Activated CD4-positive, alpha-beta T cell treated with anti-CD3 and anti-CD28 coated beads for 48 hours (primary cell): ENCODE measurements at places on chromosomes 6 and 20.

DNA sequence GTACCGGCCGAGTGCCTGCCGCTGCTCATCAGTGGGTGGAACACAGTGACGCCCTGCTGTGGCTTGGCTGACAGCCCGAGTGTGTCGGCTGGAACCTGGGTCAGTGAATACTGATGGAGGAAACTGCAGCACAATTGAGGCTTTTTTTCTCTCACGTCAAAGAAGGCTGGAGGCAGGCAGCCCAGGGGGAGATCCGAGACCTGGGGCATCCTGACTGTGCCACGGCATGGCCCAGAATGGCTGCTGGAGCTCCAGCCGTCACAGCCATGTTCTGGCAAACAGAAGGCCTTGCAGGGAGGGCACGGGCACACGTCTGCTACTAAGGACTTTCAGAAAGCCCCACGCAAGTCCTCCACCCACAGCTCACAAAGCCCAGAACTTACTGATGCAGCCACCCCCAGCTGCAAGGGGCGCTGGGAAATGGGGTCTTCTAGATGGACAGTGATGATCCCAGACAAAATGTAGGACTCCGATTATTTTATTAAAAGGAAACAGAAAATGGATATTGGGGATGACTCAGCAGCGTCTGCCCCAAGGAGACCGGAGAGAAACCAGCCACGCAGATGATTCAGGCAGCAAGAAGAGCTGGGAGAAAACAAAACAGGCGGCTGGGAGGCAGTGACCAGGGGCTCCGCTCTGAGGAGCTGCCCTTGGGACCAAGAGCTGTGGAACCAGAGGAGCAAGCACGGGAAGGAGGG, 140.0 kb downstream of the TAF4 start:
- DNase-seq, result no peak

GRCh38 chr6:55379895-55380294, 52.6 kb downstream of the GFRAL start:
- DNase-seq, result no peak

DNA sequence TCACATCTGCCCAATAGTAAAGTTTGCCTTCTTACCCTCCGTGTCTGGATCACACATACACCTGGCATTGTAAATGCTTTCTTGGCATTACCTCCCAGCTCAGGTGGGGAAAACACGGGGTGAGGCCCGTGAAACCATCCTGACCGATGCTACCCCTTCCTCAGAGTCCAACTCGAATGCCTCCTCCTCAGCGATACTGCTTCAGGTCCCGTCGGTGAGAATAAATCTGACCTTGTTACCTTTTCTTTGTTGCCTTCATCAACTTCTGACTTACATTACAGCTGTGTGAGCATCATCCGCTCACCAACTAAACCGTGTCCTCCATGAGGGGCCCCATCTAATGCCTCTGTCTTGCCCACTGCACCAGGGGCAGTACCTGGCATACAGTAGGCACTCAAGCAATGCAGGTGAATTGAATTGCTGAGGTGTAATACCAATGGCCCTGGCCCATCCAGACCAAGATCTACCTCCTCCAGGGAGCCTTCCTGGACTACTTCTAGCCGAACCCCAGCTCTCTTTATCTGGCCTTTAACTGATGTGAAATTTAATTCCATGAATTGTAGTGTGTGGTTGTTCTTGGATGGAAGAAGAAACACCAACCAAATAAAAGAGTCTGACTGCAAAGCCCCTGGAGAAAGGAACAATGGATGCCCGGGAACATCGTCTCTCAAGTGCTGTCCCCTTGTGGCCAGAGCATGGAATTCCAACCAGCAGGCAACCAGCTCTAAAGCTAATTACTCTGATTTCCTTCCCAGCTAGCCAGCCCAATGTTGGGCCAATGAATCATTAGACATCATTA, 141.5 kb downstream of the ANKRD60 start:
- peak; percentile 38 for DNase-seq

DNA sequence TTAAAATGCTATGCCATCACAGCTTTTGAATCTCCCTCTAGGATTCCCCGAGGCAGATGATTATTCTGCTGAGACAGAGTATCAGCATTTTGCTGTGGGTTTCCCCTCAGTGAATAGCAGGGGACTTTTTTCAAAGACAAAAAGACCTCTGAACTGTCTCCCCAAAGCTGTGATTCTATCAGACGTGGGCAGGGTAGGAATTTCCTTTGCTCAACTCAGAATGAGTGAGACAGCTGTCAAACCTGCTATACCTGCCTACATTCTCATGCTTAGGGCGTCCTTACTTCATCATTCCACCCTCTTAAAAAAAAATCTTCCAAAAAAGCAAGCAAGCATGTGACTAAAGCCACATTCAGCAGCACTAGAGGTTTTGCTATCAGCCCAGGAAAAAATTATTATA, 147.6 kb upstream of the FAM83B start:
- DNase-seq, result no peak

DNA sequence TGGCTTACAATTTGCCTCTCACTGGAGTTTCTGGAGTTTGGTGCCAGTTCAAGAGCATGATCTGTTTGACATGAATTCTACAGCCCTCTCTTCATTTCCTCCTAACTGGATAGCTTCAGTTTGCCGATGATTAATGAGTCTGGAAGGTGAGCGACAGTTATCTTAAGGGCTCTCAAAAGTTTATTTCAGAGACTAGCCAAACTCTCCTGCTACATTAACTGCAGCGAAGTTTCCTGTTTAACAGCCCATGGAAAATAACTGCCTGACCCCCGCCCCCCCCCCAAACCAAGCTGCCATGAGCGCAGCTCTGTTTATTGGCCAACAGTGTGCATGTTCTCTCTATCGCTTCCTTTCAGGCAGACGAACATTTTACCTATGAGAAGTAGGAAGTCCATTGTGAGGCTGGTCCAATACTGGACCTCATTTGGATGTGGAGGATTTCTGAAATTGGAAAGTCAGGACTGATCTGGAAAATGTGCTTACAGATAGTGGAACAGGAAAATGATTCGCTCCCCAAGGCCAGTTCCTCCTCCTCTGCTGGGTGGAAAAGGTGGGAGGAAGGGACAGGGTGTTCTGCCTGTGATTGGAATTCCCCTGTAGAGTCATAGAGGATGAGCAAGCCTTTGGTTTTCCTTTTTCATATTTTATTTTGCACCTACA, 522.2 kb upstream of the JAG1 start:
- DNase-seq, result no peak

GRCh38 chr6:155882527-155883333, 427.1 kb upstream of the NOX3 start:
- no peak for DNase-seq

DNA sequence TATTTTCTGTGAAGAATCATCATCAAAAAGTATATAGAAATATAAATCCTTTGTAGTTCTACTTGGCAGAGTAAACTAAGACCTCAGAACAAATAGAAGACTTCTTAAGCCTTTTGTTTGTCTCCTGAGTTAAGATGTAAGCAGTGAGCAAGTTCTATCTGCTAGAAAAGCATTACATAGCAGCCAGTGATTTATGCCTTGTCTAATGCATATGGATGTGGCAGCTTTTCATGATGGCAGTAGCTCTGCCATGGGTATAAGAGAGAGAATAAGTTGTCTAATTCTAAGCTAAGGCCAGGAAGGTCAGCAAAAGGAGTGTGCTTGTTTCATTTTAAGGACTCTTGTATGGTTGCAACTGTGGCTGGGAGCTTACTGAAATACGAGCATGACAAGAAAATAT, 920.2 kb downstream of the GRIK2 start:
- DNase-seq, result no peak

GRCh38 chr20:14707026-14707680, 369.7 kb upstream of the FLRT3 start:
- no peak for DNase-seq

GRCh38 chr6:168314948-168315347, 4.6 kb downstream of the DACT2 start:
- DNase-seq, result no peak

DNA sequence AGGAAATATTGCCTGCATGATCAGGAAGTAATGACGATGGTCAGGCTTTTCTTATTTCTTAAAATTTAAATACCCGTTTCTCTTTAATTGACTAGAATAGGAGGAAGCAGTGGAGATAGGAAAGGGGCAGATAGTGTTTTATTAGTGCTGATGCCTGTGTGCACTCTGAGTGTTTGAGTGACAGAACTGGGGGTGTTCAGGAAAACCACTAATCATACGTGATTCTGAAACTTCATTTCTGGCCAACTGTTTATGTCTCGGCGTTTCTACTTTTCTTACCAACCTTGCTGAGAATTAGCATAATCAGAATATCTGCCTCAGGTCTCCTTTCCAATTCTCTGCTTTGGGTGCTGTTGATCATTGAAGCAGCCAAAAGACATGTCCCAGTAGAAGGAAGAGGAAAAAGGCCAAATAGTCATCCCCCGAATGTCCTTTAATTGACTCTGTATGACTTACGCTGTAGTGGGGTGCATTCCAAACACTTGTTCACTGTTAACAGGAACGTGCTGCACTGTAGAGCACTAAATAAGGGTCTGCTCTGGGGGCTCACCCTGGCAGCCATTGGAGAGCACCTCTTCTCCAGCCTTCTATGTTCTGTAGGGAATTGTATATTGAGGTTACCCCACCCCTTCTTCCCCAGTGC, 152.9 kb downstream of the JARID2 start:
- no peak for DNase-seq

DNA sequence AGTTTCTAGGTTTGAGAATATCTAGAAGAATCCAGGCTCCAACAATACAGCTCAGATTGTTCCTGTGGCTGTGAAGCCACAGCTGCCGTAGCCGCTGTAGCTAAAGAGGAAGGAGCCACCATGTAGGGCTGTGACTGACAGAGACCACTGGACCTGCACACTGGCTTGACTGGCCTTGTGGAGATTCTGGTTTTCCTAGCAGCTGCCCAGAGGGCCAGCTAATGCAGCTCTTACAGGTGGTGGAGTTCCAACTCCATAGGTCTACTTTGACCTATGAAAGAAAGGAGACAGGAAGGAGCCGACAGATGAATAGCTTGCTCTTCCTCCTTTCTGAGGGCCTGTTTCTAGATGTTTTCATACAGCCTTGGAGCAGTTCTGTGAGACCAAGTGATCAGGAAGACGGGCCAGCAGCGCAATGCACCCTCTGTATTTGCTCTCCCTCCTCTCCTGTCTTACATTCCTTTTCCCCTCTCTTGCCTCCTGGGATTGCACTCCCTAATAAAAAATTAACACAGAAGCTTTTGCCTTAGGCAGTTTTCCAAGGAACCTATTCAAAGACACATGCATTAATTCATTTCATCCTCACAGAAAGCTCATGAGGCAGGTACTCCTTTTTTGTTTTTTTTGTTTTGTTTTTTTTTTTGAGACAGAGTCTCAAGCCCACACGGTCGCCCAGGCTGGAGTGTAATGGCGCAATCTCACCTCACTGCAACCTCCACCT, 51.8 kb upstream of the MYB start:
- DNase-seq, result peak; percentile 24

DNA sequence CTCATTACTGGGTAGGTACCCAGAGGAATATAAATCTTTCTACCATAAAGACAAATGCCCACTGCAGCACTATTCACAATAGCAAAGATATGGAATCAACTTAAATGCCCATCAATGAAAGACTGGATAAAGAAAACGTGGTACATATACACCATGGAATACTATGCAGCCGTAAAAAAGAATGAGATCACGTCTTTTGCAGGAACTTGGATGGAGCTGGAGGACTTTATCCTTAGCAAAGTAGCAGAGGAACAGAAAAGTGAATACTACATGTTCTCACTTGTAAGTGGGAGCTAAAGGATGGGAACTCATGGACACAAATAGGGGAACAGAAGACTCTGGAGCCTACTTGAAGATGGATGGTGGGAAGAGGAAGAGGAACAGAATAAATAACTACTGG, 119.7 kb downstream of the EPHA7 start:
- DNase-seq, result no peak

- no peak for DNase-seq
These were observed 115.4 kb downstream of the LAMP5 start for GRCh38 chr20:9629831-9630230.

- DNase-seq, result no peak
These were observed 51.8 kb downstream of the GINS1 start for GRCh38 chr20:25459111-25459830.

DNA sequence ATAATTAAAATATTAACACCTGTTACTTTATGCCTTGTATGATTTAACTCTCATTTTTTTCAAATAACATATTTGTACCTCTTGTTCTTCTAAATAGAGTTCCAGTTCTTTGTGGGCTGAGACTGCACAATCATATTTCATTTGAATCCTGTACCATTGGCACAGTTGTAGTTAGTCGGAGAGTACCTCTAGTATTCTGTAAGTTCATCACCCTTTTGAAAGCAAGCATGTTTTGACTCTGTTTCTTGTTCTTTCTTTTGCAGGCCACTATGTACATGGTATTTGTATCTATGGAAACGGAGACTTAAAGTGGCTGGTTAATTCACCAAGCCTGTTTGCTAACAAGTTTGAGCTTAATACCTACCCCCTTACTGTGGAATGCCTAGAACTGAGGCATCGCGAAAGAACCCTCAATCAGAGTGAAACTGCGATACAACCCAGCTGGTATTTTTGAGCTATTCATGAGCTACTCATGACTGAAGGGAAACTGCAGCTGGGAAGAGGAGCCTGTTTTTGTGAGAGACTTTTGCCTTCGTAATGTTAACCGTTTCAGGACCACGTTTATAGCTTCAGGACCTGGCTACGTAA, 68.2 kb downstream of the C6orf52 start:
- DNase-seq, result no peak

DNA sequence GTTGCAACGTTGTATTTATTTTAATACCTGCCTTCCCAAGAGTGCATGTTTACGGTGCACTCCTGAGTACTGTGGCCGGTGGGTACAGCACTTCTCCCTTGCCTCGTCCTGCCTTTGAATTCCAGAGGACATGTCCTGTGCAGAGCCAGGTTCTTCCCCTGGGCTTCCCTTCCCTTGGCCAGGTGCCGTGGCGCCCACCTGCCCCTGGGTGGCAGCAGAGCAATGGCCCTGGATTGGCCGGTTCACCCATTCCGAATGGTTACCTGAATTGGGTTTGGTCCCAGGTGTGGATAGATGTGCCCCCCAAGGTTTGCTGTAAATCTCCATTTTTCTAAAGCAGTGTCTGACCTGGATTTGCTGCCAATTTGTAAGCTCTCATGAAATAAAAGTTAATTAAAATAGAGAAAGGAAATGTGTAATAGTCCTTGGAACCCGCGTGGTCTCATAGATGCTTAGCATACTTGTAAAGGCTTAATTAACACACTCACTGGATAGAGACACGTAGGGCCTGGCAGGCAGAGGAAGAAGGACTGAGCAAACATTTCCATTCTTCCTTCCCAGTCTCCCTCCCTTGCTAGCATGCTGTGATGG, 40.6 kb downstream of the DTD1 start:
- DNase-seq, result peak; percentile 18

DNA sequence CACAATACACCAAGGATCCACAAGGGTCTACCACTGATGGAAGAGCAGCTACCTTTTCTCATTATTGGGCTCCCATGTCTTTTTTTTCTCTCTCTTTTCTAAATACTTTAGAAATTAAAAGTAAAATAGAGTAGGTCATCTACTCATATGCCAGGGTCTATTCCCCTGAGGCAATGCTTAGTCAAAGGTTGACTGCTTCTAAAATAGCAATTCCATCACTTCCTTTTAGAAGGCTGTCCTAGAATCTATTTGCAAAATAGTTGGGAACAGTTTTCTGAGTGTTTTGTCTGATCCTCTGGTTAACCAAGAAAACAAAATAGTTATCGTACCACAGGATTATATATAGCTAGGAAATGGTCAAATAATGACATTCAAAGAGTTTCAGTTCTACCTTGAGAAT, 174.1 kb downstream of the COL21A1 start:
- DNase-seq, result no peak
